Activated T-helper 1 cell treated with anti-CD3 and anti-CD28 coated beads, Interleukin-2, amount 50 U/mL, for 16 hours (primary cell): ENCODE measurements at places on chromosomes 3 and 15.

GRCh38 chr3:45758871-45759270 is 37.5 kb downstream of the SLC6A20 start:
- no peak for DNase-seq

GRCh38 chr15:61035311-61035710 is 193.8 kb downstream of the RORA start:
- DNase-seq: no peak

DNA sequence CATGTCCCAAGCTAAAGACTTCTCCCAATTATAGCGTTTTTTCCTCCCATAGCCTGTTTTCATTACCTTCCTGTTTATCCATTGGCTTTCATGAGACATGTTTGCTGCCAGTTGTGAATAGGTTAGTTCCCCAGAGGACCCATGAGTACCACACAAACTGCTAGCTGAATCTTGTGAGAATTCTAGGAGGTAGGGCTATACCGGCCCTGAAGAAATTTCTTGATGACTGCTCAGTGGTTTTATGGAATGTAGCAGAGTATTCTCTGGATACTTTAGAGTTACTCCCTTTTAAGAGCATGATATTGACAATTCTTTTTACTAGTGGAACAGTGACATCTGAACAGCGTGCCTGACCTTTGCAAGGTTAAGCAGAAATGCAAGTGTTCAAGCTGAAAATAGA is 210.4 kb downstream of the MCTP2 start:
- no peak for DNase-seq

DNA sequence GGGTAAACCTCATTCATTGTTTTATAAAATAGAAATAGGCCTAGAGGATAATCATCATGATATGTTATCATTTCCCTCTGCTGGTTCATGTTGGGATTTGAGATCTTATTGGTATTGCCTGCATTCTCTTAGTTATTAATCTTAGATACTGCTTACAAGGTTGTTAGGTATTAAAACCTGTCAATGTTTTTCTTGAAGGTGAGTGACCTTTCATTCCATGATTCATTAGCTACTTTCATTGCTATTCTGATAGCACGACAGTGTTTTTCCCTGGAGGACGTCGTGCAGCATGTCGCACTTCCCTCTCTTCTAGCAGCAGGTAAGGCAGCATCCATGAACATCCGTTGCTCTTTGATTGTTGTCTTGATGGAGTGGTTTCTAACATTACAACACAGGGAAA is 17.1 kb downstream of the P2RY12 start:
- no peak for DNase-seq

- no peak for DNase-seq
These were observed 1026.6 kb downstream of the ROBO1 start for GRCh38 chr3:78741066-78741645.

DNA sequence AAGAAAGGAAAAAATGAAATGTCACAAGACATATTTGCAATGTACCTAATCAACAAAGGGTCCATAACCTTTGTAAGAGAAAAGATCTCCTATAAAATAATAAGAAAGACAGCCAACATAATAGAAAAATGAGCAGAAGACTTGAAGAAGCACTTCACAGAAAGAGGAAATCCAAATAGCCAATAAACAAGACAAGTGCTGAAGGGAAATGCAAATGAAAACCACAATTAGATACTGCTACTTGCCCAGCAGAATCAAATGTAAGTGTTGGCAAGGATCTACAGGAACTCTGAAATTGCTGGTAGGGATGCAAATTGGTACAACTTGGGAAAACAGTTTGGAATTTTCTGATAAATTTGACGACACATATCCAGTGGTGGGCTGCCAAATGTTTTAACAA is 15.1 kb upstream of the TOPAZ1 start:
- no peak for DNase-seq

GRCh38 chr3:31234145-31234544 is 298.6 kb upstream of the STT3B start:
- DNase-seq: no peak
